ENCODE measurements at places on chromosomes 1 and 21.

GRCh38 chr1:19042675-19043578 is 86.5 kb upstream of the IFFO2 start:
- no peak for DNase-seq

DNA sequence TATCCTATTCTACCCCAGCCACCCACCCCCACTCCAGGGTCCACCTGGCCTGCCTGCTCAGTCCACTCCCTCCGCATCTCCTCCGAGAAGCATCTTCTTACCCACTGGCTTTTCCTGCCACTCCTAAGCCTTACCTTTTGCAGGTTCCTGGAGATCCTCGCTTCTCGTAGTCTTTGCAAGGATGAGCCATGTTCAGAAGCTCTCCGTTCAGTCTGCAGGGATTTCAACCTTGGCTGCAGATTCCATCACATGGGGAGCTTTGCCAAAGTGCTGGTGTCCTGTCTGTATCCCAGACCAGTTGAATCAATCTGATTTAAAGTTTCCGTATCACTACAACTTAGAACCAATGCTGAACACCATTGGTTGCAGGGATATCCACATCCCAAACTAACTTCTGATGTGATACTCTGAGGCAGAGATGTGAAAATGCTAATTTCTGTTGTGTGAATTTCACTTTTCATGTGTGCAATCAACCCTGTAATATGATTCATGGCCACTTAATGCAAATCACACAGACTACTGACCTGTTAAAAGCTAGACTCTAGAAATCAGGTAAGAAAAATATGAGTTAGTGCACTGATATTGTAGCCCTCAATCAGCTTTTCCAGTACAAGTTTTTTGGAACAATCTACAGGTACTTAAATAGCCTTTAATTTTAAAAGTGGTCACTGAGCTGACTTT is 61.9 kb downstream of the CAPN2 start:
- DNase-seq, result peak; percentile 20

DNA sequence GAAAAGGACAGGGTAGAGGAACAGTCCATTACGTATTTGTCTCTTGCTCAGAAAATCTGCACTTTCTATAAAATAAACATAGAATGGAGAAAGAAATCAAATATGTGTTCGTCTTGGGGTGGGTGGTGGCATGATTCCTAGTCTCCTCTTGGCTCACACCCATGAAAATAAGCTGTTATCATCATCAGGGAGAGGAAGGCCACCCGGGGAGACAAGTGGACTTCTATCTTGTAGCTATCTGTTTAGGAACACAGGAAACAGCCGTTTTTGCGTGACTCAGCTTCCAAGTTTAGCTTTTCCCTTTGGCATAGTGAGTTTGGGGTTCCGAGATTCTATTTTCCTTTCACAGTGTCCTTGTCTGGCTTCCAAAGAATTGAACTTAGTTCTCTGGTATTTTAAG is 622.3 kb downstream of the PTPRU start:
- no peak for DNase-seq

DNA sequence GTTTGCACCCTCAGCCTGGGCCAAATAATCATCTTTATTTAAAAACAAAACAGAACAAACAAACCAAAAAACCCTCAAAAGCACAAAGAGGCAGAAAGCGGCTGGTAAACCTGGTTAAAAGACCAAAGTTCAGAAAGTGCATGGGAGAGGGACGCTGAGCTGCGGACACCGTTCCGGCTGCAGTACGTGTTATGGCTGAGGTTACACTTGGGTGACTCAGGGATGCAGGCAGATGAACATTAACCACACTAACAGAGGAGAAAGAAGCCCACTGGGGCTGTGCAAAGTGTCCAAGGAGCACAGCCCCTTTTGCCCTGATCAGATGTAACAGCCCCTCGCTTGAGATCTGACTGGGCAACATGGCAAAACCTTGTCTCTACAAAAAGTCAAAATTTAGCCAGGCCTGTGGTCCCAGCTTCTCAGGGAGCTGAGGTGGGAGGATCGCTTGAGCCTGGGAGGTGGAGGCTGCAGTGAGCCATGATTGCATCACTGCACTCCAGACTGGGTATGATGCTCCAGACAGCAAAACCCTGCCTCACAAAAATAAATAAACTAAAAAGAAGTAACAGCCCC is 28.3 kb downstream of the GPR157 start:
- peak; percentile 66 for DNase-seq

DNA sequence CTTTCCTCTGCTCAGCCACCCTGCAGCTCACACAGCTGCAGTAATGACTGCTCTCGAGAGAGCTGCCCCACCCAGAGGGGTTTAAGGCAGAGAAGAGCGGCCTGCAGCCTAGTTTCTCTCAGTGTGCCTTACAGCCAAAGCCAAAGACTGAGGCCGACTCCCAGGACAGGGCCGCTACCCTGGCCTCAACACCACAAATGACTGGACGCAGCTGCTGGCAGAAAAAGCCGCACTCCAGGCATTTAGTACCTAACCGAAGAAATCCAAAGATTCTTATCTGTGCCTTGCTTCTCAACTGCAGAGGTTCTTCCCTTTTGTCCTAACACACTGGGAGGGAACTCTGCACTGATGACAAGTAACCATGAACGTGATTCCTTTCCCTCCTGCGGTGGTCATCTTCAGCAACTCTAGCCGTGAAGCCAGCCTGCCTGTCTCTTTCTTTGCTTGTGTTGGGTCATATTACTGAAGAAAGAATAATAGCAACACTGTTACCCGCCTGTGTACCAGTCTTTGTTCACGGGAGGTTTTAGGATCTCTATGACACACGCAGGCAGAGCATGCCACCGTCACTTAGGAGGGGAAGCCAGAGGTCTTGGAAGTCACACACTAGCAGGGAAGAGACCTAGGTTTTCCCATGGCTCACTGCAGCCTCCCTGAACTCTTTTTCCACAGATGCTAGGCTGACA is 202.7 kb downstream of the RHOU start:
- DNase-seq, result no peak

GRCh38 chr1:78080767-78081166 is 35.0 kb downstream of the GIPC2 start:
- DNase-seq, result no peak

DNA sequence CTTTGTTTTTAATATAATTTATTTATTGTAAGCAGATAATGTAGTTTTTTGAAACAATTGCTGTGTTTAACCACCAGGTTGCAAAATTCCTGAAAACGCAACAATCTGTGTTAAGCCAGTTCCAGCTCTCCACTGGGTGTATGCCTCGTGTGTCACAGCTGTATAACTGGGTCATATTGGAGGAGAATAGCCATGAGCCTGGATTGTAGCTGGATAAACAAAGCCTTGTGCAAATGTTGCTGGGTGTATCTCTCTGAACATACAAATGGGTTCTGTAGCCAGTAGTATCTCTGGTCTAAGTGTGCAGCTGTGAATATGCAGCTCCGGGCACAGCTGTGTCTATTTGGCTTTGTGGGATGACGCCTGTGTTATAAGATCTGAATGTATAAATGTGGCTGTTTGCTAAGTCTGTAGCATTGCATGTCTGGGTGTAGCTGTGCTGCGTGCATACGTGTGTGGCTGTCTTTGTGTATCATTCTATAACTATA is 2.8 kb downstream of the TCEA3 start:
- no peak for DNase-seq

- DNase-seq, result peak; percentile 24
These were observed 69.0 kb upstream of the RAVER2 start for GRCh38 chr1:64675718-64676345.

- no peak for DNase-seq
These were observed 2132.1 kb downstream of the NCAM2 start for GRCh38 chr21:23130308-23130707.

DNA sequence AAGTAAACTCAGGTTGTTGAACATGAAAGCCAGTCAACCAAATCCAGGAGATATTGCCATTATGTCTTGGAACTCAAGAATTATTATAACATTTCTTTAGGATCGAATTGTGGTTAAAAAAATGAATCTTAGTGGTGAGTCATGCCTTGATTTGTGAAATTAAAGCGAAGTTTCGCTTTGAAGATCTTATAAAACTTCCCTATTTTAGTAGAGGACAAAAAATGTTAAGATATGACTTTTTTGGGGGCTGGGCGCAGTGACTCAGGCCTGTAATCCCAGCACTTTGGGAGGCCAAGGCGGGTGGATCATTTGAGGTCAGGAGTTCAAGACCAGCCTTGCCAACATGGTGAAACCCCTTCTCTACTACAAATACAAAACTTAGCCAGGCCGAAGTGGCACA is 39.5 kb upstream of the PTBP2 start:
- DNase-seq, result no peak

DNA sequence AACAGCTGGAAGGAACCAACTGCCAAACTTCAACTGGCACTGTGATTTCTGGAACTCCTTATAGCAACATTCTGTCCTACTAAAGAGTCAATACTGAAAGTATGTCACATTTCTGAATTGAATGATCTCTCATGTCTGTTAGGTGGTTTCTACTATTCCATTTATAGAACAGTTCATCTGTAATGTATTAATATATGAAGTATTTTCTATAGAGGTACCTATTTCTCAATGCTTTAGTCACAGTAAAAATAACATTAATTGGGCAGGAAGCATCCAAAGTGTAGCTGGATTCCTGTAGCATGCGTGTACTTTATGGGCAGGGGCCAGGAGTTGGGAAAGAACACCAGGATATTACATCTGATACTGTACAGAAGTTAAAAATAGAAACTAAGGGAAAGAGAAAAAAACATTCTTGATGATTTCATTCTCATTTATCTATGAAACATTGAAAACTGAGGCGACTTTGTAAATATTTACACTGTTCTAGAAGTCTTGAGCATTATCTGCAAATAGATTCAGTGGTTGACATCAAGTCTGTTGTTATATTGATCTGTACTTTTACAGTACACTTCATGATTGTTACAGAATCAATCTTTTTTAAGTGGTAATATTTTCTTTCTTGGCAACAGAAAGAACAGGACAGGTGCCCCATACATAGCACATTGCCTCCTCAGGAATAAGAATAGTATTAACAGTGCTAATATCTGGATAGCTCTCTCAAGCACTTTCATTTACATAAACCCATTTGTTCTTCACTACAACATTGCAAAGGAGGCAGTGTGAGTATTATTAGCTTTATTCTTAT is 6.2 kb upstream of the ZNF281 start:
- DNase-seq, result peak; percentile 91

All from RCC 7860 (cell line).